Dermis microvascular lymphatic vessel endothelial cell (primary cell): ENCODE measurements at places on chromosomes 3 and 15. TPM values are rescaled to one million over a fixed set of nuclear protein-coding genes. Genes with fewer than 3 reads are reported as not detected.

The SLC6A1 gene
- total RNA-seq, result not detected in 2 replicates

The AGBL1 gene
- not detected in 2 replicates for total RNA-seq

The NR2E3 gene
- total RNA-seq, result under 0.01 and 0.13 TPM in 2 replicates

The CNTN6 gene
- total RNA-seq, result not detected in 2 replicates

The TMEM212 gene
- total RNA-seq, result not detected in 2 replicates

GRCh38 chr3:188754267-188754666 is 417.5 kb upstream of the TPRG1 start:
- DNase-seq, result no peak

GRCh38 chr3:182735672-182736071 is 57.6 kb upstream of the ATP11B start:
- DNase-seq, result peak; percentile 72

DNA sequence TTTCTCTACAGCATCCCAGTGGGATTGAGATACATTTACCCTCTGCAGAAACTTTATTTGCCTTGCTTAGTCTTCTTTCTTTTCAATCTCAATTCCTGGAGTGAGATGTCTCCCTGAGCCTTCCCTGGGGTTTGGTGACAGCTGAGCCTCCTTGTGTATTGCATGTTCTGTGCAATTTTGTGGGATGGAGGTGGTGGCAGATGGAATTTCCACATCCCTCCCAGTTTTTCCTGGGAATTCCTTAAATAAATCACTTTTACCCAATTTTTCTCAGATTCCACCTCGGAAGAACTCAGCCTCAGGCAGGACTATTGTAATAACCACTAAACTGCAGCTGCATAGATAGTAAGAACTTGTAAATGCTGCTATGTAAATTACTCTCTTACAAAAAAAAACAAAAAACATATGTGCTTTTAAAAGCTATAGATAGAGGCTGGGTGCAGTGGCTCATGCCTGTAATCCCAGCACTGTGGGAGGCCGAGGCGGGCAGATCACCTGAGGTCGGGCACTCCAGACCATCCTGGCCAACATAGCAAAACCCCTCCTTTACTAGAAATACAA is 88.5 kb upstream of the ABHD17C start:
- no peak for DNase-seq

GRCh38 chr15:96303503-96304056 is 26.9 kb upstream of the NR2F2 start:
- DNase-seq, result no peak

- DNase-seq, result no peak
Observed at GRCh38 chr3:78873641-78874040, 894.2 kb downstream of the ROBO1 start.

GRCh38 chr3:186588632-186589031 is 18.1 kb downstream of the DNAJB11 start:
- no peak for DNase-seq

DNA sequence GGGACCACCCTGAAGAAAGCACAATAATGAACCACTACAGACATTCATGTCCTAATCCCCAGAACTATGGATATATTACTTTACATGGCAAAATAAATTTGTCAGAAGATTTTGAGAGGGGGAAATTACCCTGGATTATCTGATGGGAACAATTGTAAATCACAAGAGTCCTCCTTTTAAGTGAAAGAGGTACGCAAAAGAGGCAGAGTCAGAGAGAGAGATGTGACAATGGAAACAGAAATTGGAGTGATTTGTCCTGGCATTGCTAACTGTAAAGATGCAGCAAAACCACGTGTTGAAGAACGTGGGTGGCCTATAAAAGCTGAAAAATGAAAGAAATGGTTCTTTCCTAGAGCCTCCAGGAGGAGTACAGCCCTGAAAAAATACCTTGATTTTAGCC is 1121.4 kb upstream of the ALCAM start:
- DNase-seq, result no peak

- no peak for DNase-seq
Observed at GRCh38 chr3:184290331-184290730, 8.7 kb upstream of the PSMD2 start.

DNA sequence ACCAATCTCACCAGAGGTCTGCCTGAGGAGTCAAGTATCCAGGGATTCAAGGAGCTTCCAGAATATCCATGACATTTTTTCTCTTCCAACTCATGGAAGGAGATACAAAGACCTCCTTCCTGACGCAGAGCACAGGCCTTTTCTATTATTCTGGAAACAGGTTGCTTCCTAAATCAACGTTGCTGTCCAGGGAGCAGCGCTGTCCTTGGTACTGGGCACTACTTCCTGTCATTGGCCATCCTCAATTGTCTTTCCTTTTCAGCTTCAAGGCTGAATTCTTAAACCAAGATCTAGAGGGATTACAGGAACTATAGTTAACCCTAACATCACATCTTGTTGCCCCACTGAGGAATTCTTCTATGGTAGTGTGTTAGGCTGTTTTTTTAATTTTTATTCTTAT is 50.4 kb upstream of the TBC1D21 start:
- peak; percentile 38 for DNase-seq

DNA sequence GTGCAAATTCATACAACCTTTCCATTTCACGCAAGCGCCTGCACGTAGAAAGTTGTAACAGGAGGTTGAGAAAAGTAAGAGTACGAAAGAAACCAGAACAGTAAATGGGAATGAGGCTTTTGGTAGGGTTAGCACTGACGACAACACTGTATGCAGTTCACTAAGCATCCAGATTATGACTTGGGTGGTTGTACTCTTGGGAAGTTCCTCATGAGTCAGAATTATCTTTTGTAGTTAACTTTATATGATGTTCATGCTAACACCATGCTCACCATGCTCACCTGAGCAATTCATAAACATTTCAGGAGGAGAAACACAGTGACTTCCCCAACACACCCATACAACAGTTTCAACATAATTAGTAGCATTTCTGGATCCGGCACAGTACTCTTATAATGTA is 3.0 kb upstream of the LPP start:
- DNase-seq, result no peak

- DNase-seq, result peak; percentile 56
Observed at GRCh38 chr3:126476166-126477060, 722 bp upstream of the ZXDC start.

- DNase-seq, result no peak
Observed at GRCh38 chr3:52783211-52783555, 5.8 kb downstream of the ITIH1 start.

DNA sequence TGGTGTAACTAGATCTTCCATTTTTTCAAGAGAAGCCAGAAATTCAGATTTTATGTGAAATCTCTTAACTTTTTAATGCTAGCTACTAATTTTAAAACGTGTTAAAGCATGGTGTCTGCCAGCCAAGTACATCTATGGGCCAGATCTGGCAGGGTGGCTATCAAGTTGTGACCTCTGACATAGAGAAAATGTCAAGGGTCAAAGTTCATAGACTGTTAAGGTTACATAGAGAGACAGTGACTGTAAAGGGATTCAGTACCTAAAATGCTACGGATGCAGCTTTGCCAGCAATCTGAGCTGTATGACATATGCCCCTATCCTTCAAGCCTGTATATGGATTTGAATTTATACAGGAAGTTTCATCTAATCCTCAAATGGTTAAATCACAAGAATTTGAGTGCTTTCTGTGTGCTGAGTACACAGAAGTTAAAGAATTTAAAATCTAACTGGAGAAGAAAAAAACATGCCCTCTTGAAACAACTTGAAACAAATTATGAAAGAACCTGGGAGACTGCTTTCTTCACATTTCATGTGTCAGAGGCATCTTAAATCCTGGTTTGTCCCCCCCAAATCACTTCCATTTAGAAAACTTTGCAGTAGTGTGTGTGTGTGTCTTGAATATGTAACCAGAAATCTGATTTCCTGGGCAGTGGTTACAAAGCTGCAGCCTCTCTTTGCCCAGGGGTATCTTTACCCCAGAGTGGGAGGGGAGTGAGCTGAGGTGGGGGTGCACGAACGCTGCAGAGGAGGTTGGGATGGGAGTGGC is 895 bp upstream of the ARHGAP31 start:
- no peak for DNase-seq
